ENCODE measurements at places on chromosomes 11 and 22. TPM values are rescaled to one million over a fixed set of nuclear protein-coding genes. Genes with fewer than 3 reads are reported as not detected.

TRPC6 gene
- polyA plus RNA-seq = 0.43 TPM

GRCh38 chr11:10490398-10491241, 35.6 kb downstream of the AMPD3 start:
- peak; percentile 57 for DNase-seq

DNA sequence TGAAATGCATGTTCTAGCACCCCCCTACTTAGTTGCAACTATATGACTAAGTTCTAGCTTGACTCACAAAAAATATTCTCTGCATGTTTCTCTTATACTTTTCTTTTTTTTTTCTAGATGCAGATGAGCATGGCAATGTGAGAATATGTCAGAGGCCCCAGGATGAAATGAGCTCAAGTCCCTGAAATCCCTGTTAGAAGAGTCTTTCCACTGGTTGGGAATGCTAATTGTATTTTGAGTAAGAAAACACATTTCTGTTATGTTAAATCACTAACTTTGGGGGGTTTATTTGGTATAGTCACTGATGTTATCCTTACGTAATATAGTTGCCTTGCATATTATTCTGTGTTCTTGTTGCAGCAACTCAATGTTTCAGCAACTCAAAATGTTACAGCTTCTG, 306.1 kb upstream of the CCDC179 start:
- DNase-seq = no peak

OR2AG1 gene
- polyA plus RNA-seq = not detected
